WTC11 (cell line): ENCODE measurements at places on chromosomes 2 and 18. TPM values are rescaled to one million over a fixed set of nuclear protein-coding genes. Genes with fewer than 3 reads are reported as not detected.

CIB4 gene
- total RNA-seq: not detected in 3 replicates

MGAT4A gene
- 6.2 to 7.7 TPM (median 6.7 TPM) in 3 replicates for total RNA-seq

DNA sequence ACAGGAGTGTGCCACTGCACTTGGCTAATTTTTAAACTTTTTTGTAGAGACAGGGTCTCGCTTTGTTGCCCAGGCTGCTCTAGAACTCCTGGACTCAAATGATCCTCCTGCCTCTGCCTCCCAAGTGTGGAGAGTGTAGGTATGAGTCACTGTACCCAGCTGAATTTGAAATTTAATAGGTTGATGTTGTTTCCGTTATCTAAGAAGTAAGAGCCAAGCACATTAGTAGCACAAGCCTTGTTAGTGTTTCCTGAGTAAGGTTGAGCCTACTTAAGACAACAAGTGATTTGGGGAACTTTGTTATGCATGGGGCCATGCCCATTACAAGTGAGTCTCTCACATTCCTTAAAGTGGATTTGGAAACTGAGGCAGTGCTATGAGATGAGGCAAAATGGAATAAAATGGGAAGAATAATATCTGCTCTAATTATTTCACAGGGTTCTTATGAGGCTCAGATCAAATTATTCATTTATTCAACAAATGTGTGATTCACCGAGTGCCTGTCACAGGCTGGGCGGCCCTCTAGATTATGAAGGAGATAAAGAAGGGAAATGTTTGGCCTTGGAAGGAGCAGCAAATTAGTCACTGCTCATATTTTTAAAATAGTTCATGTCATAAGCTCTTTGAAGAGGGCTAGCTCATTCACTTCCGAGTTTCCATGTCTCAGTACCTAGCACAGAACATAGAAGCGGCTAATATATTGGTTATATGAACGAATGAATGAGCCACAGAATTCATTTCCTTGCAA, 217.2 kb downstream of the LDLRAD4 start:
- no peak for DNase-seq
- no peaks in the 10 kb centered on the region for H3K36me3 ChIP-seq
- H3K4me3 ChIP-seq: no peak overlapping the region
- H3K4me1 ChIP-seq: peaks cover 27% of the 10 kb centered on the region
- H3K27ac ChIP-seq: no peak overlapping the region
- H3K27me3 ChIP-seq: no peaks in the 10 kb centered on the region

DNA sequence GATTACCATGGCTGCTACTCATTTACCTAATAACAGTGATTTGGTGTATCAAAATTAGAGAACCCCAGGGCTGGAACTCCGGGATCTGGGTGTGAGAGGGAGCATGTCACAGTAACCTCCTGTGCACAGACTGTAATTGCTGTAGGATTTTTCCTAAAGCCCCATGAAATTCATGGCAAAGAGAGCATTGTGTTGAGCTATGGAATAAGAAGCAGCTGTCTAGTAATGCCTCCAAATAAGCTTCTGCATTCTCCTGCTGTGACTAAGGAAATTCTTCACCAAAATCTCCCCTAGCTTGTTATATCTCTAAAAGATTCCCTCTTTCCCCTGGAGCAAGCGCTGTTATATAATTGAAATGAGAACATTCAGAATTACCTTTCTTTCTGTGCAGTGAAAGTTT, 158.1 kb upstream of the SPATS2L start:
- H3K4me3 ChIP-seq: no peak overlapping the region
- no peak overlapping the region for H3K27ac ChIP-seq
- peaks cover 8% of the 10 kb centered on the region for H3K27me3 ChIP-seq
- no peak for DNase-seq
- H3K4me1 ChIP-seq: no peaks in the 10 kb centered on the region

- peaks cover 15% of the 10 kb centered on the region for H3K4me1 ChIP-seq
- no peak for DNase-seq
- H3K36me3 ChIP-seq: no peaks in the 10 kb centered on the region; the same call in 1 of the 2 replicates
- H3K27ac ChIP-seq: no peak overlapping the region
Observed at GRCh38 chr2:159119652-159120257, 151.3 kb downstream of the TANC1 start.

DNA sequence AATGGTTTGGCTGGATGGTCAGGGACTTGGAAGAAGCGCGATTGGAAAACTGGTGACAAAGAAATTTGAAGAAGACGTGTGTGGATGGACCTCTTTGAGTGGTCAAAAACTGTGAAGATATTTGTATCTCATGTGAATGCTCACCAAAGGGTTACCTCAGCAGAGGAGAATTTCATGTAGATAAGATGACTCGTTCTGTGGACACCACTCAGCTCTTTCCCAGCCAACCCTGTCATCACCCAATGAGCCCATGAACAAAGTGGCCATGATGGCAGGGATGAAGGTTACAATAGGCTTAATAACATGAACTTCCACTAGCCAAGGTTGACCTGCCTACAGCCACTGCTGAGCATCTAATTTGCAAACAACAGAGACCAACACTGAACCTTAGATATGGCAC, 248.3 kb downstream of the KCNE4 start:
- H3K27me3 ChIP-seq: no peaks in the 10 kb centered on the region
- peaks cover 5% of the 10 kb centered on the region; the same call in 1 of the 2 replicates for H3K4me1 ChIP-seq
- H3K36me3 ChIP-seq: no peaks in the 10 kb centered on the region
- H3K4me3 ChIP-seq: no peak overlapping the region
- no peak overlapping the region for H3K27ac ChIP-seq

GRCh38 chr2:200399046-200399445, 92.6 kb downstream of the SPATS2L start:
- no peaks in the 10 kb centered on the region for H3K27me3 ChIP-seq
- no peak overlapping the region for H3K4me3 ChIP-seq
- DNase-seq: no peak
- peaks cover 39% of the 10 kb centered on the region for H3K4me1 ChIP-seq

GRCh38 chr2:88530081-88530480, 77.6 kb upstream of the FOXI3 start:
- H3K4me3 ChIP-seq: no peak overlapping the region
- peaks cover 8% of the 10 kb centered on the region for H3K4me1 ChIP-seq
- DNase-seq: no peak
- H3K36me3 ChIP-seq: peaks cover 3% of the 10 kb centered on the region; the same call in 1 of the 2 replicates

DNA sequence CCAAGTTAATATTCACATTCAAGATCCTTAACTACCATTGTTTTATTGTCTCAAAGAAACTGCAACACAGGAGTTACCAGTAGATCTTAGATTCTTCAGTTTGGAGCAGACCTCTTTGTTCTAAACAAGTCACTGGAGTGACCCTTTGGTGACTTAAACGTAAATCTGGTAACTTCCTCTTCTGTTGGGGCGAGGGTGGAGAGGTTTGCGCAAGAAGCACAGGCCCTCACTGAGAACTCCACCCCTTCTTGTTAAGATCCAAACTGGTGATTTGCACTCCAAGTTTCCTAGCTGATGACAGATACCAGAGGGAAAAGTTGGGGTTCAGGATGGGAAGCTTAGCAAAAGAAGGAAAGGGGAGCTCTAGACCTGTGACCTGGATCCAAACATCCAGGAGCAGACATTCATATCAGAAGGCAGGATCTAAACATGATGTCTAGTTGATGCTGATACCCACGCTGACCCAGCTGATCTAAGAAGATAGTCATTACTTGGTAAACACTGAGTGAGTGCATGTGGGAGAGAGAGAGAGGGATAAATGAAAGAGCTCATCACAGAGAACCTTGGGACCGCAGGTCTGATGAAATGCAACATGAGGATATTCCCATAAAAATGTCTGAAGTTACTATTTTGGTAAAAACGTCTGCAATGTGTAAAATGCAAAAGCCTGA, 256.0 kb downstream of the CDH20 start:
- no peaks in the 10 kb centered on the region; the same call in 1 of the 2 replicates for H3K27me3 ChIP-seq
- no peak for DNase-seq
- no peak overlapping the region for H3K27ac ChIP-seq
- H3K36me3 ChIP-seq: no peaks in the 10 kb centered on the region

DNA sequence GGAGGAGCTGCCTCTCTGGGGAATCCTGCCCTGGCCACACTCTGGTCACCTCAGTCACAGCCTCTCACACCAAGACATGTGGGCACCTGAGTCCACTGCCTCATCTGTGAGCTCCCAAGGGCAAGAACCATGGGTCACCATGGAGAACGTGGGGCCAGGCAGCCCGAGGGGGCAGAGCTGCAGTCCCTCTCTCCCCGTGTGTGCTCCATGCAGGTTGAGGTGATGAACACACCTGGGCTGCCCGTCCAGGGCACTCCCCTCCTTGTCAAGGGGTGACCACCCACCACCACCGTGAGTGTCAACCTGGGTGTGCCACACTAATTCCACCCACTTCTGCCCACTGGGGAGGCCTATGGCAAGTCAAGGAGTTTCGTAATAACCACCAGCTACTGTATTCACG, 159.6 kb upstream of the RAB6C start:
- H3K27me3 ChIP-seq: no peaks in the 10 kb centered on the region; the same call in 1 of the 2 replicates
- H3K36me3 ChIP-seq: peaks cover 18% of the 10 kb centered on the region
- H3K27ac ChIP-seq: no peak overlapping the region
- no peak for DNase-seq
- no peaks in the 10 kb centered on the region for H3K4me1 ChIP-seq
- no peak overlapping the region for H3K4me3 ChIP-seq

DNA sequence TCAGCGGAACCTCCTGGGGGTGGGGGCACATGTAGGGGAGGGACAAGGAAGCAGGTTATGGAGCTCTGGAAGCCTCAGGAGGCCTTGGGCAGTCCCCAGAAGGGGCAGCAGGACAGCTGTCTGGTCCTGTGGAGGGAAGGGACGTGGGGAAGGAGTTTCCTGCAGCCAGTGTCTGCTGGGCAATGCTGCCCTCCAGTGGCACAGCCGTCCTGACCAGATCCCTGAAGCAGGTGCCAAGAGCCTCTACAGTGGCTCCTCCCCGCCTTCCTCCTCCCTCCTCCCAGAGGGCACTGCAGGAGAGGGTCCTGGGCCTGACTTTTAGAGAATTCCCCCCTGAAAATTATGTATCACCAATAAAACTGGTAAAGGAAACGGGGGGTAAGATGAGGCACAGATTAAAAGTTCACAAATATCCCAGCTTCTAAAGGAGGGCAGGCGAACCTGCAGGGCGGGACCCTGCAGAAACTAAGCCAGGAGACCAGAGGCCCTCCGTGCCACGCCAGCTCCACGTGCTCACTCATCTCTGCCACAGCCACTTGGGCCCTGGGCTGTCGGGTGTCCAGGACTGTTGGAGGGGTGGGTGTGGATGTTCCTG, 258.5 kb downstream of the TWIST2 start:
- no peak overlapping the region for H3K27ac ChIP-seq
- H3K36me3 ChIP-seq: peaks cover 10% of the 10 kb centered on the region; the same call in 1 of the 2 replicates
- H3K27me3 ChIP-seq: no peaks in the 10 kb centered on the region
- H3K4me3 ChIP-seq: no peak overlapping the region
- no peaks in the 10 kb centered on the region for H3K4me1 ChIP-seq
- DNase-seq: peak; percentile 60

GRCh38 chr2:75325594-75325993, 126.3 kb upstream of the TACR1 start:
- DNase-seq: no peak
- H3K27me3 ChIP-seq: no peaks in the 10 kb centered on the region
- no peak overlapping the region for H3K27ac ChIP-seq
- peaks cover 29% of the 10 kb centered on the region for H3K4me1 ChIP-seq
- H3K36me3 ChIP-seq: no peaks in the 10 kb centered on the region

DNA sequence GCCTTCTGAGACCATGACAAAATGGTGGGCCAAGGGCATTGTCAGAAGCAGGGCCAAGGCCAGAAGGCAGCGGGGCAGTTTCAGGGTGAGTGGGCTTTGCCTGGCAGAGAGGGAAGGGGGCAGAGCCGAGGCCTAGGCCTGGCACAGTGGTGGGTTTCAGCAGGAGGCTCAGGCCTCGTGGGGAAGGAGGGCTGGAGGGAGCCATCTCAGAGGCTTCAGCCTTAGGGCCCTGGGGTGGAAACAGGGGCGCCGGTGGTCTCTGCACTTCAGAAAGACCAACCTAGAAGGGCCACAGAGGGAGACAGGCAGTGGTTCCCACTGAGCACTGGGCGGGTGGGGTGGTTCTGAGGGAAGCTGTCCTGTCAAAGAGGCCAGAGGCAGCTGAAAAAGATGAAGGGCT, 58.0 kb upstream of the SMAD7 start:
- DNase-seq: no peak
- no peaks in the 10 kb centered on the region for H3K36me3 ChIP-seq
- peaks cover 17% of the 10 kb centered on the region for H3K4me1 ChIP-seq
- peaks cover 3% of the 10 kb centered on the region; the same call in 1 of the 2 replicates for H3K27me3 ChIP-seq

DNA sequence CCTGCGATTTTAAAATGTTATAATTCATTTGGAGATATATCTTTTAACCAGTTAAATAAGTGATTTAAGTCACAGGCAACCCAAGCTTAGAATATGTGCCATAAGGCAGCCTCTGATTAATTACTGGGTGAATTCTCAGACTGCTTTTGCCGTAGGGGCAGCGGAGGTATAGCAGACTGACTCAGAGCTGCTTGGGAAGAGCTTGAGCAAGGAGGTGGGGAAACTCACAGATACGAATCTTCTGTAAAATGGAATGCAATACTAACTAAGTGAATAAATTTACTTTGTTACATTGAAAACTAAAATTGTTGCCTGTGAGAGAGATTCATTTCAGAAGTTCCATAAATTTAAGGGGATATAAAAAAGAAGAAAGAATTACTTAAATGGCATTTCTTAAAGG, 115.4 kb downstream of the KYNU start:
- no peak for DNase-seq
- H3K36me3 ChIP-seq: no peaks in the 10 kb centered on the region
- no peak overlapping the region for H3K27ac ChIP-seq
- peaks cover 4% of the 10 kb centered on the region; the same call in 1 of the 2 replicates for H3K4me1 ChIP-seq

DNA sequence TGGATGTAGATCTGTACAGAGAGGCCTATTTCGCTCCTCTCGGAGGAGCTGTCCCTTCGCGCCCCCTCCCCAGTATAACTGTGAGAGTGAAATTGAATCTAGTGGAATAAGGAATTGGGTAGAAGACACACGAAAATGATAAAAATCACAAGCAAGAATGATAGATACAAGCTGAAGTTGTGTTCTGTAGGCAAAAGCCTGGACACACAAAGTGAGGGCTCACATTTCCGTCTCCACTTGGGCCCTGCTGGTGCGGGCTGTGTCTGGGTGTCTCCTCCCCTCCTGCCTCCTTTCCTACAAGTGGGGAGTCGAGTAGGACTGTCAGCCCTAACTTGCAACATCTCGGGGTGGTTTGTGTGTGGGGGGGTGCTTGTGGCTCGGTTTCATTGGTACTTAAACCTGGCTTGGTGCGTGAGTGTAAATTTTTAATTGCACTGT, 457 bp upstream of the SP9 start:
- peaks cover 70% of the 10 kb centered on the region for H3K4me1 ChIP-seq
- no peak overlapping the region for H3K27ac ChIP-seq
- peak overlapping the region; percentile 65 for H3K4me3 ChIP-seq
- H3K36me3 ChIP-seq: no peaks in the 10 kb centered on the region
- DNase-seq: peak; percentile 25
- H3K27me3 ChIP-seq: peaks cover 99% of the 10 kb centered on the region

DNA sequence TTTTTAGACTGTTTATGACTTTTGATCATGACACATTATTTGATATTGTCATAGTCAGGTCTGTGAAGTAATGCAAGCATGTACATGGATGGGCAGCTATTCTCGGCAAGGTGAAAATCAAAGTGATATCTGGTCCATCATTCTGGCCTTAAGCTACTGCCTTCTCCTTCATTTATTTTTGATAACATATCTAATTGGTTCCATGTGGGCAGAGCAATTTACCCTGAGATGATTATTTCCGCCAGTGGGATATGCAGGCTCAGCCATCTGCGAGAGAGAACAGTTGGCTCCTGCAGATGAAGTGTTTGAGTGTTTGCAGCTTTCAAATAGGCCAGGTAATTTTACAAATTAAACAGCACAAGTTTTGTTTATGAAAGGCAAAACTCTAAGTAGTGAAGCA, 116.4 kb downstream of the LYPD6 start:
- H3K36me3 ChIP-seq: no peaks in the 10 kb centered on the region
- DNase-seq: no peak
- H3K4me3 ChIP-seq: no peak overlapping the region
- H3K4me1 ChIP-seq: peaks cover 19% of the 10 kb centered on the region
- peaks cover 45% of the 10 kb centered on the region for H3K27me3 ChIP-seq
